NCI-H69 (cell line): ENCODE measurements at places on chromosomes 13 and 19.

DNA sequence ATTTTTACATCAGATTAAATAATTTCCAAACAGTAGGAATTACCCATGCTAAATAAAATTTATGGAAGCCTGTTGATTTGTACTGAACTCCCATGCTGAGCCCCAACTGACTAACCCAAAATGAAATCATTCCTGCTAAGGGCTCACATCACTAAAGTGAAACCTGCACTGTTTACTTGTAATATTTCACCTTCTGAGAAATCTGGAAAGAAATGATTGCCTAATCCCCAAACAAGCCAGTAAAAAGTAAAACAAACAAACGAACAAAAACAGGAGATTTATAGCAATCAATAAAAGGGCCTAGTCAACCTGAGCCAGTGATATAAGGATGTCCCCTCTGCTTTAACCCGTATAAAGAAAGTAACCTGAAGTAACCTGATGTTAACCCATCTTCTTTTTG lies 1599.8 kb downstream of the OLFM4 start:
- no peak for DNase-seq

- DNase-seq: no peak
These were observed 1142.8 kb downstream of the PCDH9 start for GRCh38 chr13:66087269-66087710.

DNA sequence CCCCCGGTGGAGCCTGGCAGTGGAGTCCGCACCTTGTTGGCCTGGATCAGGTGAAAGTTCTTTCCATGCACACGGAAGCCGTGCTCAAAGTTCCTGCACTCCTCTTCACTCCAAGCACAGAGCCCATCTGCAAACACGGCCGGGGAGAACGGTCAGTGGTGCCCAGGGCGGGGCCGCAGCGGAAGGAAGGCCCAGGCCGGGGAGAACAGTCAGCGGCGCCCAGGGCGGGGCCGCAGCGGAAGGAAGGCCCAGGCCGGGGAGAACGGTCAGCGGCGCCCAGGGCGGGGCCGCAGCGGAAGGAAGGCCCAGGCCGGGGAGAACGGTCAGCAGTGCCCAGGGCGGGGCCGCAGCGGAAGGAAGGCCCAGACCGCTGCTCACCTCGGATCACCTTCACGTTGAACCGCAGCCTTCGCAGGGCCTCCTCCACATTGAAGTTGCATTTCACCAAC lies 20.6 kb upstream of the PLPP2 start:
- no peak for DNase-seq

DNA sequence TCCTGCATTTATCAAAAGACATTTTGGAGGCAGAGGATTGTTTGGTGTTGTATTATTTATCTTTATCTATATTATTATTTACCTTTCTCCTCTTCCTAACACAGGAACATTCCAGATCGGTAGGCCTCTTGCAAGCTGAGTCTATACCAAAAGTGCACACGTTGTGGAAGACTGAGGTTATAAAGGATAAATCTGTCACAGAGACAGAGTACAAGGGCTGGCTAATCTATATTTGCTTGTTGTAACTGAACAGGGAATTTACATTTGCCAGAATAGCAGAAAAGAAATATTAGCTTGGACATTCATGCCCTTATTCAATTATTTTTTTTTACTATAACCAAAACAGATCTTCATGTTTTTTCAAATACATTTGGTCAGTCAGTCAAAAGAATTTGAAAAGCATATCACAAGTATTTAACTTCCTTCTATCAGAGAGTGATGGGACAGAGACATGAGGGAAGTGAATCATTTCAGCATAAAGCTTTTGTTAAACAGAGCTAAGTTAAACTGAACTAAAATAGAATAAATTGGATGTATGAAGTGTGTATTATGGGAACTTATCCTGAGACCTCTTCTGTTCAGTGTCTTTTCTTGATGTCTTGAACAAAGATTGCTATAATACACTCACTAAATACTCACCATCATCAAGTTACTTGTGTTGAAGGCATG lies 352.5 kb downstream of the DNAJC15 start:
- DNase-seq: no peak

DNA sequence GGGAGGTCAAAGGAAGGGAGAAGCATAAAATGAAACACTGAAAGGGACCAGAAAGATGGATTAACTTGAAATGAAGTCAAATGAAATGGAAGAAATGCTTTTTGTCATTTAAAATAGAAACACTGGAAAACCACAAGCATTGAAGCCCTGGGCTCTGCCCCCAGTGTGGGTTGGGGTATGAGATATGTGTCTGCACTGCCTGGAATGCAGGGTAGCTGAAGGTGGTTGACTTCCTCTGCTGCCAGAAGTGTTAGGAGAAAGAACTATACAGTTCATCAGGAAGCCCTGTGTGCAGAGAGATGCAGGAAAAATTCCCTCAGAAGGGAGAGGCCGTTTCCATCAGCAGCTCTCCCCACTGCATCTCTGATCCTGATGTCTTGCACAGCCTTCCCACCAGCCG lies 69.2 kb downstream of the DHRS12 start:
- DNase-seq: no peak

- no peak for DNase-seq
These were observed 209.1 kb downstream of the OLFM4 start for GRCh38 chr13:53237696-53238095.

GRCh38 chr19:47229676-47230053 lies 1.3 kb downstream of the BBC3 start:
- DNase-seq: peak; percentile 60

GRCh38 chr13:28099396-28100149 lies 803 bp downstream of the FLT3 start:
- no peak for DNase-seq

GRCh38 chr19:2302319-2303210 lies 5.4 kb downstream of the LINGO3 start:
- DNase-seq: peak; percentile 44

- no peak for DNase-seq
These were observed 17.9 kb upstream of the C2CD4C start for GRCh38 chr19:426725-427445.

- DNase-seq: peak; percentile 76
These were observed 60.5 kb downstream of the CELF5 start for GRCh38 chr19:3284759-3285646.

DNA sequence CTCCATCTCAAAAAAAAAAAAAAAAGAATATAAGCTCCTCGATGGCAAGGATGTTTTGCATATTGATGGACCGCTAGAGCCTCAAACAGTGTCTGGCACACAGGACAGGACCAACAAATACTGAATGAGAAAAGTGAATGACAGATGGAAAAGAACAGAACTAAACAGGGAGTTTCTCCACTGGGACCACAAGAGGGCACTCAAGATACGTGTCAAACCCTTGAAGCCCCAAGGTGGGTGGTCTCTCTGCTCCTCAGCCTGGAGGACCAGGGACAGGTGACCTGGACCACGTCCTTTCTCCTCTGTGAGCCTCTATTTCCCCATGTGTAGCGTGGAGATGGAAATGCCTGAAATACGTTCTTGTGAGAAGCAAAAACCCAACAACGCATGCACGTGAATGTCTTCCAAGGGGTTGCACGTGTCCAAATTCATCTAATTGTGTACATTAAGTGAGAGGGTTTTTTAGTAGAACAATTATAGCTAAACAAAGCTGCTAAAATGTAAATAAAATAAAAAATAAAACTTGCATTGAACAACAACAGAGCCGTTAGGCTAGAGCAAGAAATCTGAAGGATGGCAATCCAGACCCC lies 5.7 kb upstream of the CDC42EP5 start:
- DNase-seq: peak; percentile 65

DNA sequence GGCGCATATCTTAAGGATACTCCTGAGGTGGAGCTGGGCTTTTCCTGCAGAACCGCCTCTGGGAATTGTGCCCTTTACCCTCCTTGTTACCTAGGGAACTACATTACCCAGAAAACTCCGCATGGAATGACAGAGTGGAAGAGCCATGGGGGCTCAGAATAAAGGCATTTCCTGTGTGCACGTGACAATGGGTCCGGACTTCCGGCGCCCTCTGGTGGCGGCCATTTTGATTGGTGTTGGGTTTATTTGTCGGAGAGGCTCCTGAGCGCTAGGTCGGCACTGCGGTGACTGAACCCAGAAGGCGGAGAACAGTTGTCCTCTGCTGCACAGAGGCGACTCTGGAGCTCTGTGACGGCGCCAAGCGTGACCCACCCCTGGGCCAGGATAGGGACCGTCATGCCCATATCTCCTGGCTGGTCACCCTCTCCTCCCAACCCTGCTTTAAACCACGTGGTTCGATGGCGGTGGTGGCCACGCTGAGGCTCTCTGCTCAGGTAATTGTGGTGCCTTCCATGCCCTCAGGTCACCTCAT lies at the start of gene ZNF587B:
ZNF587B (plus strand) TSS at position 229 of the 532 bp plus-strand sequence; CDS start at position 459, 230 bp downstream.
- peak; percentile 55 for DNase-seq

- no peak for DNase-seq
These were observed 159.9 kb downstream of the SUCLA2 start for GRCh38 chr13:47841151-47841550.

DNA sequence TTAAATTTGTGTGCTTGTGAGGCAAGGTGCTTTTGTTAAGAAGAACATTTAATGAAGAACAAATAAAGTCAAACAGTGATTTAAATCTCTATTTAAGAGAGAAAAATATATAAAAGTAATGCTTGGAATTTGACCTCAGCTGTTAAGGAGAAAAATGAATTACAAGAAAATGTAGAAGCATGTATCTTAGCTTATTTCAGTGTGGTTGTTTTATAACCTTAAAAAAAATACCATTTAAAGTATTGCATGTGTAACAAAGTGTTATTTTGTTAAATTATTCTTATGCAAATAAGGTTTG lies 537.0 kb upstream of the SPRY2 start:
- DNase-seq: no peak

DNA sequence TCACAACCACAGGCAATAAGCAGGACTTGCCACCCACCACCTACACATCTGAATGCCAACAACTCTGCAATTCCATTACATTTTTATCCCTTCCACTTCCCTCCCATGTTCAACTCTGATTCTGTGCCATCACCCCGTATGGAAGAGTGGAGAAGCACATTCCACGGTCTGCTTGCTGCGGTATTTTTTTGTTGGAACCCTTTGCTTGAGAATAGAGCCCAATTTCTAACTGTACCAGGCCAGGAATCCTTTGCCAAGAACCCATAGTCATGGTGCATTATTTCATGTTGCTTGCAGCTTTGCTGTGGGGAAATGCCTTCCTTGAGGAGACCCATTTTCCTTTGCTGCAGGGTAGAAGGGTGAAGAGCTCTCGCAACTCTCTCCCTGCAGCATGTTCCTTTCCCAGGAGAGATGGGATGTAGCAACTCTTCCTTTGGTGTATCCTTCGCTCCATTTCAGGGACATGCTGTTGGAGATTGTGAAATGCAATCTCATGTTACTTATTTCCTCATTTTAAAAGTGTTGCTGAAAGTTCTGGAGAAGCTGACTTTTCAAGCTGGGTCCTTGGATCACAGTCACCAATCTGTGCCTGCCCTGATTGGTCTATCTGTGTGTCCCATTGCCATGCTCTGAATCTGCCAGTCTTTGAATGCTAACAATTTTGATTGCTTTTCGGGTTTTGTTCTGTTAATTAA lies 69.8 kb upstream of the STARD13 start:
- no peak for DNase-seq

DNA sequence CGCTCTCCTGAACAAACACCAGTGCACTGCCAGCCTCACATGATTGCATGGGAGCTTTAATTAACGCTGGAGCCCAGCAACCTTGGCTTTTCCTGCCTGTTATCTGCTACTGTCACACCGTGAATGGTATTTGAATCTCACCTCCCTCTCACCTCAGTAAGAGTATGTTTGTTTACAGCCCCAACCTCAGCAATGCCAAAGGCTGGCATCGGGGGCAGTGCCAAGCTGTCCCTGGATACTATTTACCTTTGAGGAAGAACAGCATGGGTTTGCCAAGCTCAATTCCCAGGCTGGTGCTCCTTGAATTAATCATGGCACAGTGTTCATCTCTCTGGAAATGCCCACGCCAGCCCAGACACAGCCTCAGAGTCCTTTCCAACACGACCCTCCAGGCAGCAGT lies 57.2 kb upstream of the SERPINE3 start:
- peak; percentile 33 for DNase-seq

GRCh38 chr13:60075850-60076249 lies 87.9 kb downstream of the DIAPH3 start:
- peak; percentile 29 for DNase-seq

DNA sequence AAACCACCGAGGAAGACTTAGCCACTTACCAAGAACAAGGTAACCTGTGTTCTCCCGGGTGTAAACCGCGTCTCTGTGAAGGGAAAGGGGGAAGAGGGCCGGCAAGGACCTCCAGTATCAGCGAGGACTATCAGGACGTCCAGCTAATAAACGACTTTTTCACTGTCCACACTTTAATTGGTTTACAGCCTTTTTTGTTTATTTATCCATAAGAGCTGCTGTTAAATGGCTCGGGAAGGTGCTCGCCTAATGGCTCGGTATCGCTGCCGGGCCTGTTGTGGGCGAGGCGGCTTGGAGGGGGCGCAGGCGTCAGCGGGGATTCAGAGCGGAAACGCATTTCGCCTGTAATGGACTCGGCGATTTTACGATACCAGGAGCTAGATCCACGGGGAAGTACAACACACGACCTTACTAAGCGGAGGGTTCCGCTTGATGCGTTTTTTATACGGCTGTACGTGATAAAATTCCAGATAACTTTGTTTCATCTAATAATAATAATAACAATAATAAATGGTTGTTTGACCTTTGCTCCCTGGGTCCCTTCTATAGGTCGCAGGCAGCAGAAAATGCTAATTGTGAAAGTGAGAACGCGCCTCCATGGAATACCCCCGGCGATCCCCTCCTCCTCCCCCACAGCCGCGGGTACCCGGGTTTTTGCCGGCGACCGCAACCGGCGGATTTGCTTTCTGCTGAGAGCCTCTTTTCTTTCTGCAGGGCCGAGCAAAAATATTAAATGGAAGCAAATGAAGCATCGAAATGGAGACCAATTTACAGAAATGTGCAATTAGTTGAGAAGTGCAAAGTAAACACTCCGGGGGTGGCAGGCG lies 2.5 kb upstream of the PDX1 start:
- DNase-seq: peak; percentile 11

- peak; percentile 49 for DNase-seq
These were observed 14.3 kb upstream of the MCF2L start for GRCh38 chr13:112954488-112955270.

DNA sequence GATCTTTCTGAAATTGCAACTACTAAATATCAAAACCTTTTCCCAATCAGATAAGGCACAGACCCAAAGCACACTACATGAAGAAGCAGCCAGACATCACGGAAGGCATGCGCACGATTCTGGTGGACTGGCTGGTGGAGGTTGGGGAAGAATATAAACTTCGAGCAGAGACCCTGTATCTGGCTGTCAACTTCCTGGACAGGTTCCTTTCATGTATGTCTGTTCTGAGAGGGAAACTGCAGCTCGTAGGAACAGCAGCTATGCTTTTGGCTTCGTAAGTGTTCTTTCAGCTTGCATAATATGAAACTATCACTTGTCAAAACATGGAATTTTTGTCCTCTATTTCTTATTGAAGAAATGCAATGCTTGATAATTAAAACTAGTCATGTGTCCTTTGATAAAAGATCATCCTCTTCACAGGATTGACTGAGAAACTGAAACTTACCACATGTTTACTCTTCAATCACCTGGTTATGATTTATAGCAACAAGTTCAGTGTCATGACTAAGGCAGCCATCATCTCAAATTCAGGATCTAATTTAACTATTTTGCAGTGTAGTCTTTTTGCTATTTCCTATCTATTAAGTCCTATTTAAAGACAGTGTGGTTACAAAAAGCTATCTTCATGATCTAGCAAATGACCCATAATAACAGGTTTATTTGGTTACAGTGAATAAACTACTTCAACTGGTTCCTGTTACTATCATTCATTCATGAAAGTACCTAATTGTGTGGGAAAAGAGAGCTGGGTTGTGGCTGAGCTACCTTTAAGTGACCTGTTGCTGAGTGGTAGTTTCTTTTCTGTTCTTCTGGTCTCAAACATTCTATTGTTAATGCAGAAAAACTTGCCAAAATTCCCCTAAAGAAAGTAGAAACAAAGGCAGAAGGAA lies 6.5 kb downstream of the CCNA1 start:
- no peak for DNase-seq
